IPS DF 19.7 (cell line): ENCODE measurements at places on chromosomes 7 and 10.
A peak's percentile ranks its signal among the peaks of the same experiment; 100 is the strongest.

DNA sequence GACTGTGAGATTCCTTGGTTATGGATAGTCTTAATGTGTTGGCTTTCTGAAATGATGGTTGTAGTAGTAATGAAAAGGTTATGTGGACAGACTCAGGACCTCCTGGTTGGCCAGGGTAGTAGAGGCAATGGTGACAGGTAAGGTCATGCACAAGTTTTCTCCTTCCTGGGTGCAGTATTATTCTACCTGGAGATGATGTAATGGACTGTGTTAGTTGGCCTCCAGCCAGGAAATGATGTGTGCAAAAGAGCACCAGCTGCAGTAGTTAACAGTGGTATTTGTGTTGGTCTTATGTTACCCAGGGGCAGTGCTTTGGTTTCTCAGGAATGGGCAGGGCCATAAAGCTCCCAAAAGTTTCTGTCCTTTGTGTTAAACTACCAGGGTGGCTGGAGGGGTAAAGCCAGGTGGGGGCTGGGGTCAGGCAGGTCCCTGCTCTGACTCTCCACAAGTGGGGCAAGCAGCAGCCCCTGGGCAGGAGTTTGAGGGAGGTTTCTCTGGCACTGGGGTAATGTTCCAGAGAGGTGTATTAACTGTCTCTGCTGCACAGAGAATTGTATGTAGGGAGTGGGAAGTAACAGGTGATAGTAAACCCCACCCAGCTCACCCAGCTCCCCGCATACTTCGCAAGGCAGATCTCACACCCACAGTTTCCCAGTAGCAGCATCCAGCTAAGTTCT, 36.3 kb downstream of the GPR22 start:
- DNase-seq, result no peak

DNA sequence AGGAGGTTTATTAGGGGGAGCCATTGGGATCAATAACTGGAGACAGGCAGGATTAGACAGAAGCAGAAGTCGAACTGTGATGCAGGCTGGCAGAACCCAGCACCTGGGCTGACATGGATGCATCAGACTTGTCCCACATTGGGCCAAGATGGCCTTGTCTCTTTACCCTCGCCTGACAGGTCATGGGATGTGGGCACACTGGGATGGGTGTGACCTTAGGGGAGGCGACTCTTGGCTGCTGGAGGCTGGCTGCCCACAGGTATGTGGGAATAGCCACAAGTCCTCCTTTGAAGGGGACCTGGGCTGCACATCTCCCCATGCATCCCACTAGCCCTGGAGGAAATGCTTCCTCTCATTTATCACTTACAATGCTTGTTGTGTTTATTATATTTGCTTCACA, 17.3 kb downstream of the NFE2L3 start:
- DNase-seq, result no peak

DNA sequence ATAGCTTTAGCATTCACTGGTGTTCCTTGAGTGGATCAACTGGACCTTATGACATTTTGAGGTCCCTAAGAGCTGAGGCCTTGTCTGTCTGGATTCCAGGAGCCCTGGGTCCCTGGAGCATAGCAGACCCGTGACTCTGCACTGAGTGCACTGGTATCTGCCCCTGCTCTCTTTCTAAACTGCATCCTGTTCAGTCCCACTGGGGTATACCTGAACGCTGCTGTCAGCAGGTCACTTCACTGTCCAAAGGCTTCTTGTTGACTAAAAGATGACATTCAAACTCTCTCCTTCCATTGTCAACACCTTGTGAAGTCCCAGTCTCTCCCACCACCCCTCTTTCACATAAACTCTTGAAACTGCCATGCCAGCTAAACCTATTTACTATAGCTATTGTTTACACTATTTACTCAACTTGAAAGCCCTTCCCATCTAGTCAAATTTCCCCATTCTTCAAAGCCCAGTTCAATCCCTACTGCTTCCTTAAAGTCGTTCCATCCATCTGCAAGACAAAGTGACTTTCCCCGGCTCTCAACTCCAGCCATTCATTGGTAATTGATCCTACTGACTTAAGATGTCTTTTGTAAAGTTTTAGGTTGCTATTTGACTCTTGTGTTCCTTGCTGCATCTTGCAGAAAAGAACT, 523.3 kb downstream of the KCNMA1 start:
- peak; percentile 86 for DNase-seq

DNA sequence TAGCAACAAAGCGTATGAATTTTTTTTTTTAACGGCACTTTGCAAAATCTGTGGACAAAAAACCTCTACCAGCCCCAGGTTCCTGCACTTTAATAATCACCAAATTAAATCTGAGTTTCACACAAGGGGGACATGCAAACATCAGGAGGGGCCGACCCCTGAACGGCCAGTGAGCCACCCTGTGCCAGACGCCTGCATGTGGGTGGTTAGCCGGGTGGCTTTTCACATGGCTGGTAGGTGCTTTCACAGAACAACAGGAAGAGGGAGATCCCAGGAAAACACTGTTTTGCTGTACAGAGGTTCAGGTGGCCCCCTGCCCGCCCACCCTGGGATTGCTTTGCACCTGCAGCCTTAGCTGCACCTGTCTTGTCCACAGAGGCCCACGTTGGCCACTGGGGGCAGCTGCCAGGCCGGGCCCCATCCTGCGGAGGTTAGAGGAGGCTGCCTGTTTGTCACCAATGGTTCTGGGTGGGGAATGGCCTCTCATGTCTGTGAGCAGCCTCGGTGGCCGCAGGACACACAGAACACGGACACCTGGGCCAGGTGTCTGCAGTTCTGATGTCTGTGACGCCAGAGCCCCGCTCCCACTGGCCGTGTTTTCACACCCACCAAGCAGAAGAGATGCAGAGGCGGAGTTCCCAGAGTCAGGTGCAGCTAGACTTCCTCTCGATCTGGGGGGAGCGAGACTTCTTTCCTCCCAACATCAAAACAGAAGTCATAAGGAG, 107.7 kb downstream of the FAM53B start:
- DNase-seq, result no peak

GRCh38 chr10:112533916-112534315, 86.9 kb downstream of the VTI1A start:
- DNase-seq, result no peak

GRCh38 chr7:8159595-8159994, 102.4 kb downstream of the ICA1 start:
- no peak for DNase-seq

GRCh38 chr10:77420947-77421523, 216.6 kb downstream of the KCNMA1 start:
- DNase-seq, result no peak

DNA sequence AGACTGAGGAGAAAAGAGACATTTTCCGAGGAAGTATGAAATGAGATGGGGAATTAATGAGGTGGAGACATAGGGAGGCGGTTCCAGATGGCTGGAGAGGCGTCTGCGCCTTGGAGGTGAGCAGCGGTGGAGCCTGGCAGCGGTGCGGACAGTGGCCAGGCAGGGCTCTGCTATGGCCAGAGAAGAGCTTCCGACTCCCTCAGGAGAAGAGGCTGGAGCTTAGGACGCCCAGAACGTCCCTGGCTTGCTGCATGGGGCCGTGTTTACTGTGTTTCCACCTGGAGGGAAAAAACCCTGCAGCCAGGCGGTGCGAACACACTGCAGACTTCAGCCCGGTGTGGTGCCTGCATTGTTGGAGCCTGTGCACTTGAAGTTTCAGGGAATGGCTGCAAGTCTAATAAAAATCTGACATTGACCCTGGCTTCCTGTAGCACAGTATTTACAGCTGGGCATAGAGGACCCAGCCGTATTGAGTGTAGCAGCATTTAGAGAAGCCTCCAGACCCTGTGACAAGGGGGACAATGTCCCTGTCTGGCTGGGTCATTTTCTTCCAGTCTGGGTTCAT, 447.1 kb upstream of the MKI67 start:
- no peak for DNase-seq

- no peak for DNase-seq
Measured at GRCh38 chr7:82443547-82444219, at the start of gene CACNA2D1. CACNA2D1 (minus strand) TSS chr7:82443777.

- DNase-seq, result no peak
Measured at GRCh38 chr10:132457328-132458070, 60.5 kb downstream of the PWWP2B start.

GRCh38 chr10:57338823-57339558, 928.7 kb downstream of the IPMK start:
- no peak for DNase-seq
